Thyroid gland (tissue), 4 donors: ENCODE measurements at places on chromosomes 7 and 10. TPM values are rescaled to one million over a fixed set of nuclear protein-coding genes. Genes with fewer than 3 reads are reported as not detected.

The PNLIPRP1 gene
- not detected for total RNA-seq

The PRRT4 gene
- not detected for total RNA-seq

The KLF6 gene
- total RNA-seq: 81.9 TPM

DNA sequence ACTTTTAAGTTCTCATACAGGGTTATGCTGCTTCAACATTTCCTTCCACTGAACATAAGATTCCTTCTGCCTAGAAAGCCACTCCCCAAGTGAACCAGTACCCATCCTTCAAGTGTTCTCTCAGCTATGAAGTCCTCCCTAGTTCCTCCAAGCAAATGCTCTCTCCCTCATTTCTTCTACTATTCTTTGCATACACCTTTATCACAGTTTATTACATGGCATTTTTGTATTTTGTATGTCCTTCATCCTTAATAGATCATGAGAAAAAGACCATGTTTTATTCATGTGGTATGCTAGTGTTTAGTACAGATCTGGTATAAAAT, 1.9 kb downstream of the SYPL1 start:
- DNase-seq: no peak

DNA sequence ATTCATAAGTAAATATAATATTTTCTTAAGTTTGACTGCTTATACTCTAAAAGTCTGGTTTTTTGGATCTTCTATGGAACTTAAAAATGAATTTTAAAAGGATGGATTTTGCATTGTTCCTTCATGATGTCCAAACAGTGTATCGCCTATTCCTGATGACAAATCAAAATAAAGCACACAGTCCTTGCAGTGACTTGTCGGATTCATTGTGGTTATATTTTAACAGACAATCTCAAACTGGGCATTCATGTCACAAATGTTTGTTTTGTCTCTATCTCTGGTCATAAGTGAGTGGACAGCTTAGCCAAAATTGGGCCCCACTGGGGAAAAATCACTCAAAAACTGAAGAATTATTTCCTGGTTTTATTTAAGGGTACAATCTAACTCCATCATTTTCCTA, 74.8 kb downstream of the LMBR1 start:
- DNase-seq: no peak

GRCh38 chr10:122052701-122053100, 63.7 kb downstream of the TACC2 start:
- DNase-seq: no peak

DNA sequence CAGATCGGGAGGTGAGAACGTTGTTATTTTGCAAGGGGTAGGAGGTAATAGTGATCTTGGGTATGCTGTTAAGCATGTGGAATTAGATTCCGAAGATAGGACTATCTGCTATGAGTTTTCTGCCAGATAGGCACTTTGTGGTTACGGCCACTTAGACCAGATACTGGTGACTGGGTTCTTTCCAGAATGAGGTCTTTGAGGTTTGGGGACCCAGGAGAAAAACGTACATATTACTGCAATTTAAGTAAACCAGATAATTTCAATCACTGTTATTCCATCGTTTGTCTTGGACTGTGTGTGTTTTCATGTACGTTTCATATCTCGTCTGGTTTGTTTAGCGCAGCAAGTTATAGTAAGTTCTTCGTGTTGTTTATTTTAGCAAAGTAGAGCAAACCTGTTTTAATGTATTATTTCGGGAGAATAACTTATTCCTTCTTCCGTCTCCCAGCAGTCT, 312 bp downstream of the ARL4A start:
- no peak for DNase-seq

DNA sequence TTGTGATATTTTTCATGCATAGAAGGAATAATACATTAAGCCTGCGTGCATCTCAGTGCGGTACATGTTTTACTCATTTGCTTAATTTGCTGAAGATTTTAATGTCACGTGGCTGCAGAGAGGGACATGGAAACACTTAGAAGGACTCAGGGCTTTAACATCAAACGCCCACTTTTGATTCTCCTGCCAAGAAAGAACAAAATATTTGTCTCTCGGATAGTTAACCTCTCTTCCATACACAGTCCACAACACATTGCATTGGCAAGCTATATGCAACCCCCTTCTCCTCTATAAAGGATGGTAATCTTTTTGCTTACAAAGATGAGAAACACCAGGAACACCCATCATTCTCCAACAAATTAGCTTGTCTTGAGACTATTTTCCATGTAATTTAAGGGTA, 148.0 kb upstream of the NRP1 start:
- DNase-seq: no peak
